ENCODE measurements at places on chromosomes 11 and 22. TPM values are rescaled to one million over a fixed set of nuclear protein-coding genes. Genes with fewer than 3 reads are reported as not detected.

Gene RBM14
- total RNA-seq = 38.3 TPM

Gene GAS2
- 0.96 TPM for total RNA-seq

Gene SCGB1D2
- not detected for total RNA-seq

Gene CLMP
- total RNA-seq = 172 TPM

Gene WNT11
- total RNA-seq = 54.4 TPM

Gene CDC42EP2
- total RNA-seq = 62.7 TPM

Gene MIAT
- 2.5 TPM for total RNA-seq

Gene TNNI2
- total RNA-seq = 2.4 TPM

Gene FAM83F
- total RNA-seq = 0.63 TPM

Gene MS4A6E
- total RNA-seq = 3.8 TPM

Gene NLRP6
- total RNA-seq = 0.84 TPM

All from omental fat pad (tissue), 4 donors.